ENCODE measurements at places on chromosomes 7 and 10. TPM values are rescaled to one million over a fixed set of nuclear protein-coding genes. Genes with fewer than 3 reads are reported as not detected.

Gene CPN1
- polyA plus RNA-seq, result 3.1 TPM

DNA sequence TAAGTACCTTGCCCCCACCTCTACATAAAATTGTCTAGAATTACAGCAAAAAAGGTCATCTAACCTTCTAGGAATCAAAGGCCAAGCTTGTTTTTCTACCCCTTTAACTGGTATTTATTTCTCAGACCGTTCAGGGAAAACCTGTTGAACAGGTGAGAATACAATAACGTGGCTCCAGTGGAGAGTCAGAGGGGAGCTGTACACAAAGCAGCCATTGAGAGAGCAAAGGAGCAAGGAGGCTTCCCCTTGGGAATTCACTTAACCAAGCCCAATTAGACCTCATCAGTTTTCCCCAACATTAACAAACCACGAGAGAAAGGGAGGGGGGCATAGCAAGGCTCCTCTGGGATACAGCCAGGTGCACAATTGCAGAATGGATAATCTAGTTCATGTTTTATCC, 101.9 kb downstream of the ELMO1 start:
- no peak for DNase-seq

- DNase-seq, result no peak
Observed at GRCh38 chr7:151626422-151627115, 106.9 kb upstream of the RHEB start.

- DNase-seq, result no peak
Observed at GRCh38 chr7:128104108-128104742, 73.0 kb upstream of the LRRC4 start.

- no peak for DNase-seq
Observed at GRCh38 chr7:7210475-7211237, 28.3 kb downstream of the C1GALT1 start.

GRCh38 chr10:50576245-50576815, 47.4 kb downstream of the SGMS1 start:
- DNase-seq, result no peak

DNA sequence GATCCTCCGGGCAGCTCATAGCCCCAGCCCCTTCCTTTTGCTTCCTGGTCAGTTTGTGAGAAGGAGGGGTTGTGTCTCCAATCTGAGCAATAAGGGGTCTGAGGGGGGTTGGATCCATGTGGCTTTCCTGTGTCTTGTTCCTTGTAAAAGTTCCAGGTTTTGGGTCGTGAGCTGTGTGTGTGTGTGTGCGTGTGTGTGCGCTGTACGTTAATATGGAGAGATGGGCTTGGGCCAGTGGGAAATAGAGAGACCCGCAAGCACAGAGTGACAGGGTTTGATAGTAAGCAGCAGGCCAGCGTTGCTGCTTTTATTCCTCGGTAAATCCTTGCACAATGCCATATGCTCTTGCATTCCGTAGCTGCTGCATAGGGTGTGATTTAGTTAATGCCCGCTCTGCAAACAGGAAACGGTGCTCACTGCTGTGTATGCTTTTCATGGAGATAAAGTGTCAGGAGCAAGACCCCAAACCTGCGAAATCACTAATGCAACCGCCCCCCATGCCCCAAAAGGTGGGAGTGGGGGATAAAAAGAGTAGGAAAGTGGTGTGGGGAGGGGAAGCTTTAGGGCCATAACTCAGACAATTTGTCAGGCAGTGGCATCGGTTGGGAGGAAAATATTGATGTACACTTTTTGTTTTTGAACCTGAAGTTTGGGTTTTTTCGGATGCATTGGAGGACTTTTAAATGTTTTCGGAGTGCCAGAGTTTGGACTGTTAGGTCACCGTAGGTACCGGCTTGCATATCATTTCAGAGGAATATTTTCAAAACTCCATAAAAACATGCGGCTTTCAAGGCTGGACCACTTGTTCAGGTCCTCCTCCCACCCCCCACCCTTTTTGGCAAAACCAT, 108.7 kb downstream of the TCF7L2 start:
- DNase-seq, result no peak

- no peak for DNase-seq
Observed at GRCh38 chr10:125375210-125375609, 214.8 kb upstream of the CTBP2 start.
